NCI-H2107 (cell line): ENCODE measurements at places on chromosomes 6 and 20.
A peak's percentile ranks its signal among the peaks of the same experiment; 100 is the strongest.

DNA sequence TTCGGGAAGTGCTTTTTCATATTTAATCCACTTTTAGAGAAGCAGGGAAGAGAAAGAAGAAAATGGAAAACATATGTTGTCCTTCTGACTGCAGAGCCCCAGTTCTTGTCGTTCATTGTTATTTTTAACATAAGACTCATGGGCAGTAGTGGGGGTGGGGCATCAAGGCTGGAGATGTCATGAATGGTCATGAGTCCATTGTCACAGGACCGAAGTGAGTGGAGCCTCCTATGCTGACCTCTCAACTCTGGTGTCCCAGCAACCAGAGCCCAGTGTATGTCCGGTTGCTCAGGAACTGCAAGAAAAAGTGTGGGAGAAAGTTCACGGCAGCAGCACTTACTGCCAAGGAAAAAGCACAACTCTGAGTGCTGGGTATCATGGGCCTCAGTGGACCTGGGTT, 108.6 kb downstream of the BANF2 start:
- DNase-seq = no peak

DNA sequence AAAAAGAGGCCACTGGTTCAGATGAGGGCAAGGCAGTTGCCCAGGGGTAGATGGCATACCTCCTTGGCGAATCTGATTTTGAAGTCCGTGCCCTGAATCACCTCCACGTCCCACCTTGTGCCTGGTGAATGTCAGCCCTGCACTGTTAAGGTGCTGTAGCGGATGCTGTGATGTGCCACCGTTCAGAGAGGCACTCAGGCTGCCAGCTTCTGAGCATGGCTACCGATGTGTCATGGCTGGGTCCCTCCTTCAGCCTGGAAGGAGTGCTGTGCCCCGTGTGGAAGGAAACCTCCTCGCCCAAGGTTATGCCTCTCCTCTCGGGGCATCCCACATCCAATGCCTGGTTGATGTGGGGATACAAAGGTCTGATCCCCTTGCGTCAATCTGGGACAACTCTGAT, 43.6 kb downstream of the UST start:
- no peak for DNase-seq

DNA sequence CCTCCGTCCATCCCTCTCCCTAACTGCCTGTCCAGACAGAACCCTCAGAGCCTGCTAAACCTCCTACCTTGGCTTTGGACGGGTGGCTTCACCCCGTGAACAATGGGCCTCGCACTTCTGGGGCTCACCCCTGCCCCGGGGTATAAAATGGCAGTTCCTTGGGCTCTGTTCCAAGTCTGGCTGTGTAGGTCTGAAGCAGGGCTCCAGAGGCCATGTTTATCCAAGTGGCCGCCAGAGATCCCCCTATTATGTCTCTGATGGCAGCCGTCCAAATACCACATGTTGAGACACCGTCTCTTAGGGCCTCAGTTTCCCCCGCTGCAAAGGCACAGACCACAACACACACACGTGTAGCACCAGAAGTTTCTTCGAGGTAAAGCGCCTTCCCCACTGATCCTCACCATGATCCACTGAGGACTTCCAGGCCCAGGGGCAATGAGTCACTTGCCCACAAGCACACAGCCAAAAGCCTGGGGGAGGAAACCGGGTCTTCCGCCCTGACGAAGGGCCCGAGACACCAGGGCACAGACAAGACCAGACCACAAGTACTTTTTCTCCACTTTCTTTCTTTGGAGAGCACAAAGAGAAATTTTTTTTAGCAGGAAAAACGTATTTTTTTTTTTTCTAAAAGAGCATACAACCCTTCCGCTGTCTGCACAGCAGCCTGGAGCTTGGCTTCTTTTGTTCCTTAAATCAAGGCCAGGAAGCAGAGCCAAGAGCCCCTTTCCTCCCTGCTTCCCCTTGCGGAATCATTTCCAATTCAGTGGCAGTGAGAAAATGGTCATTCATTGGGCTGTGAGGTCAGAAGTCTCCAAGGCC, 11.8 kb downstream of the CPNE5 start:
- DNase-seq = no peak

- peak; percentile 64 for DNase-seq
Observed at GRCh38 chr20:36482044-36482473, 59.3 kb upstream of the MYL9 start.
